Ascending aorta (tissue), 2 donors: ENCODE measurements at places on chromosomes 6 and 20.

- DNase-seq: no peak
Observed at GRCh38 chr20:34426026-34426425, 63.0 kb downstream of the ITCH start.

- DNase-seq: peak; percentile 37
Observed at GRCh38 chr6:125197795-125198269, 44.3 kb downstream of the TPD52L1 start.

DNA sequence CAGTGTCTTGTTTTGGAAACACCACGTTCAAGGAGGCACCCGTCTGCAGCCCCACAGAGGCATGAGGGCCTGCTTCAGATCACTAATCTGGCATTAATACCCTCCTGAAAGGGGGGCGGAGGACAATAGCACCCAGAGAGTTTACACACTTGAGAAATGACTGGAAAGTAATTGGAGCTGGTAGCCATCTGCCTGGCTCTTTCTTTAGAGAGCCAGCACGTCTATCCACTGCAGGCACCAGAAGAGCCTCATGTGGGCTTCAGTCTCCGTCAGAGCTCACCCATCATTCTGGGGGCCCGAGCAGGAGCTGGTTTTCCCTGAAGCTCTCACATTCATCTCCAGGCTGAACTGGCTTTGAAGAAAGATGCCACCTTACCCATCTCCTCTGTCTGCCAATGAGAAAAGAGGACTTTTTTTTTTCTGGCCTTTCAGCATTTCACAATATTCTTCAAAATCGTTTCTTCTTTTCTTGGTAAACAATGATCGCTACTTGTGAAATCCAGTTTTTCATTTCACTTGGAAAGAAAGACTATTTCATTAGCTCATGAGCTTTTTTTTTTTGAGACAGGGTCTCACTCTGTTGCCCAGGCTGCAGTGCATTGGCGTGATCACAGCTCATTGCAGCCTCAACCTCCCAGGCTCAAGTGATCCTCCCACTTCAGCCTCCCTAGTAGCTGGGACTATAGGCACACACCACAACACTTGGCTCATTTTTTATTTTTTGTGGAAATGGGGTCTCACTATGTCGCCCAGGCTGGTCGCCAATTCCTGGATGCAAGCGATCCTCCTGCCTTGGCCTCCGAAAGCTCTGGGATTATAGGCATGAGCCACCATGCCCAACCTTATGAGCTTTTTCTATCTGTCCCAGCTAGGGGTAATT is 124.7 kb upstream of the ZNF217 start:
- DNase-seq: no peak

DNA sequence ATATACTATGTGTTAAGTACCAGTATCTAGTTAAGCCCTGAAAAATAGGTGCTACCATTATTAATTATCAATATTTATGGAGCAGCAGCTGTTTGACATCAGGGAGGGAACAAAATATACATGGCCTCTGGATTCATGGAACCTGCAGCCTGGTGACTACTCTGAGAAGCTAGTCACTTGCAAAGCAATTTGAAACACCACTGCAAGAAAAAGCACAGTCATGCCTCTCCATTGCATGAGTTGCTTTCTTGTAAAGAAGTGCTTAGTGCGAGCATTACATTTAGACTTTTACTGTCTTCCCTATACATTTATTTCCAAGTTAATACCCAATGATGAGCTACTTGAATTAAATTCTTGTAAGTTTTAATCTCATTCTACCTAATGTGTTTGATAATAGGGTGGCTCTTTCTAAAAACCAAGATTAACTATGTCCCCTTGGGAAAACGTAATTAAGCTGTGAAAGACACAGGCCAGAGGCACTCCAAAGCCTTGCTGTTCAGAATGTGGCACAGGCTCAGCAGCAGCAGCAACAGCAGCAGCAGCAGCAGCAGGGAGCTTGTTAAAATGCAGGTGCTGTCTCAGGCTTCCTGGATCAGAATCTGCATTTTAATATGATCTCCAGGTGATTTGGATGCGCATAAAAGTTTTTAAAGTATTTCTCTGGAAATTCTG is 83.6 kb downstream of the PFDN4 start:
- DNase-seq: no peak

DNA sequence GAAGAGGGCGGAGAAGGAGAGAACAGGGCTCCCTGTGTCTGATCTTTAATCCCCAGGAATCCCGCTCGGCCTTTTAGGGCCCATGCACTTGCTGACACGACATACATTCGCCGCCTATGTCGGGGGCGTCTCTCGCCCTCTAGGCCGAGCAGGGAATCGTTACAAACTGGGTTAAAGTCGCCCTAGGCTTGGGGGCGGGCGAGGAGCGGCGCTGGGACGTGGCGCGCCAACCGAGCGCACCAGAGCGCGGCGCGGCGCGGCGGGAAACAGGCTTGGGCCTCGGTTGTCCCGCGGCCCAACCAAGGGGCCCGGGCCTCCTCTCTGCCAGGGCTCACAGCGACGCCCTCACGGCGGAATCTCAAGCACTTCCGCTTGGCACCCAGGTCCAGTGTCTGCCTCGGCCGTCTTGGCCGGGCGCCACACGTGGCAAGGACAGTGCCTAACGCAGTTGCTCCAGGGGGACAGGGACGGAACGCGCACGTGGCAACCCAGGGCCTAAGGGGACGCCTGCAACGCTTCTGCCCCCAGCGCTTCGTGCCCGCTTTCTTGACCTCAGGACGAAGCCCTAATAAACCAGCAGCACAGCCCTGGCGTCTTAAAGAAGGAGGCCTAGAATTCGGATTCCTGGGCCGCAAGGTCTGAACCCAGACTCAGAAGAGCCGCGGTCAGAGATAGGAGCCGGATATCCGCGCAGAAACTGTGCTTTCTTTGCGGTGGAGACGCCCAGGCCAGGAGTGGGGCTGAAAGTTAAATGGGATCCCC is 71.5 kb downstream of the NCR2 start:
- no peak for DNase-seq

DNA sequence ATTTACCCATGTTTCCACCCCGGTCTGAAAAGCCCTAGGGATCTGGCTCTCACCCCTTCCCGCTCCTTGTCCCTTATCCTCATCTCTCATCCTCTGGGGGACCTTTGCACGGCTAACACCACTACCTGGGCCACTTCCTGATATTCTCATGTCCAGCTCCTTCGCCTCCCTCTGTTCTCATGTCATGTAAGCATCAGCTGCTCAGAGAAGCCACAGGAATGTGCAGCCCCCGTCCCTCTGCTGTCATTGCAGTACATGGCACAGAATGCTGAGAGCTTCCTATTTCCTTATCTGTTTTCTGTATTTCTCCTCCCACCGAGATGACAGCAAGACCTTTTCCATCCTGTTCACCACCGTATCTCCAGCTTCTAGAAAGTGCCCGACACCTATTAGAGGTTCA is 102.4 kb downstream of the MTHFD1L start:
- DNase-seq: no peak

GRCh38 chr6:14857501-14857900 is 388.4 kb upstream of the JARID2 start:
- peak; percentile 36 for DNase-seq

- no peak for DNase-seq
Observed at GRCh38 chr6:115885636-115886366, 174.9 kb downstream of the FRK start.

- no peak for DNase-seq
Observed at GRCh38 chr6:48490658-48491057, 379.7 kb upstream of the PTCHD4 start.
